ENCODE measurements at places on chromosomes 1 and 21.

GRCh38 chr1:41368366-41368765 lies 7.1 kb downstream of the FOXO6 start:
- no peak for DNase-seq

DNA sequence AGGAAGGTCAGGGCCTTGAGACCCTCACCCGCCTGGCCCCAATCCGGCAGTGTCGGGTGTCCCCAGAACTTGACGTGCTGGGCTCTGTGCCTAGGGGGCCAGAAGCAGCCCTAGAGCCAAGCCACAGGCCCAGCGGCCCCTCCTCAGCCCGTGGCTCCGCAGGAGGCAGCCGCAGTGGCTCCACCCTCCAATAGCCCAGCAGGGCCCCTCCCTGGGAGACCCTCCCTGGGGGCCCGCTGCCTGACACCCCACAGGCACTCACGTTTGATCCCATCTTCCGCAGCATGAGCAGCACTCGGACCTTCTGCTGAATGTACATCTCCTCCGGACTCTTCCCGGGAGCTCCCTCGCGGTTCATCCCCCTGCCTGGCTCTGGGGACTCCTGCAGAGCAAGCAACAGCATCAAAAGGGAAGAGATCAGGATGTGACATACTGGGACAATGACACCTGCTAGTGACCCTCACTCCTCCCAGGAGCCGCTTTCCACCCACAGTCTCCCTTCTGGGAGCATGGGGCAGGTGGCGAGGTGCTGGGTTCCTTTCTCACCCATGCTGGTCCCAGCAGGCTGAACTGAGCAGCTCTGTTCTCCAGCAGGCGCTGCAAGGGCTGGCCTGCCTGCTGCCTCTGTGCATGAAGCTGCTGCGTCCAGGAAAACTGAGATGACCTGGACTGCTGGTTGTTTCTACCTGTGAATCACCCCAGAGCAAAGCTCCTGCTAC lies 38.2 kb downstream of the CTNNBIP1 start:
- DNase-seq: no peak

DNA sequence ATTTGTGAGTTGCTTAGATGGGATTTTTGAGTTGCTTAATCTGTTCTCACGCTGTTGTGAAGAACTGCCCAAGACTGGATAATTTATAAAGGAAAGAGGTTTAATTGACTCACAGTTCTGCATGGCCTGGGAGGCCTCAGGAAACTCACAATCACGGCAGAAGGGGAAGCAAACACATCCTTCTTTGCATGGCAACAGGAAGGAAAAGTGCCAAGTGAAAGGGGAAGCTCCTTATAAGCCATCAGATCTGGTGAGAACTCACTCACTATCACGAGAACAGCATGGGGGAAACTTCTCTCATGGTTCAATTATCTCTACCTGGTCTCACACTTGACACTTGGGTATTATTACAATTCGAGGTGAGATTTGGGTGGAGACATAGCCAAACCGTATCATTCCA lies 10.3 kb downstream of the CLIC6 start:
- DNase-seq: no peak

DNA sequence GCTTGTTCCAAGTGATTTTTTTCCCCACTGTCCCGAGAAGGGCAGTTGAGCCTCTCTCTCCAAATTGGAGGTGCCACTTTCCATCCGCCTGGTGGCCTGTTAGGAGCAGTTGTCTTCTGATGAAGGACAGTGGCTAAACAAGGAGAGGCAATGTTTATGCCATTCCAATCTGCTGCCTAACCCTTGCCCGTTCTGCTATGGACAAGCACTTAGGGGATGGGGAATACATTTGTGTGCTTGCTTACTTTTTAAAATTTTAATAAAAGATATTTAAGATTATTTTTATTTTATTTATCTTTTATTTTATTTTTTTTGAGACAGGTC lies 12.0 kb downstream of the COQ8A start:
- DNase-seq: no peak

DNA sequence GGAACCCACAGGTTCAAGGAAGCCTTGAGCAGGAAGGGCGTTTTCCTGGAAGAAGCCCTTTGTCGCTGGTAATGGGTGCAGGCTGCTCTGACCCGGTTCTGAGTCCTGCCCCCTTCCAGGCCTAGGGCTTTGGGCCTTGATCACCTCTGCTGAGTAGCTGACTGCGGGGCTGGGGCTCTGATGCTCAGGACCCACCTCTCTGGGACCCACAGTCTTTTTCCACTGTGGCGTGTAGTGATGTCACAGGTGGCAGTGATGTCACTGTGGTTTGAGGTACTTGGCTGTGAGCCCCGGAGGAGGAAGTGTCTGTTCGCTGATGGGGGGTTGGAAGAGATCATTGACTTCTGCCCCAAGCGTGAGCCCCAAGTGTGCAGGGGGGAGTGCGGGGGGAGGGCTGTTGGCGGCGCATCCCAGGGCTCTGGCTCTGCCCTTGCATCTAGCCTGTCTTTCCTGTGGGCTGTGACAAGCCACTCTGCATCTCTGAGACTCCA lies 6.9 kb downstream of the TNFRSF1B start:
- peak; percentile 74 for DNase-seq

- DNase-seq: no peak
These were observed 491 bp downstream of the PER3 start for GRCh38 chr1:7784492-7785071.

GRCh38 chr21:27817074-27817473 lies 850.2 kb upstream of the ADAMTS5 start:
- no peak for DNase-seq

DNA sequence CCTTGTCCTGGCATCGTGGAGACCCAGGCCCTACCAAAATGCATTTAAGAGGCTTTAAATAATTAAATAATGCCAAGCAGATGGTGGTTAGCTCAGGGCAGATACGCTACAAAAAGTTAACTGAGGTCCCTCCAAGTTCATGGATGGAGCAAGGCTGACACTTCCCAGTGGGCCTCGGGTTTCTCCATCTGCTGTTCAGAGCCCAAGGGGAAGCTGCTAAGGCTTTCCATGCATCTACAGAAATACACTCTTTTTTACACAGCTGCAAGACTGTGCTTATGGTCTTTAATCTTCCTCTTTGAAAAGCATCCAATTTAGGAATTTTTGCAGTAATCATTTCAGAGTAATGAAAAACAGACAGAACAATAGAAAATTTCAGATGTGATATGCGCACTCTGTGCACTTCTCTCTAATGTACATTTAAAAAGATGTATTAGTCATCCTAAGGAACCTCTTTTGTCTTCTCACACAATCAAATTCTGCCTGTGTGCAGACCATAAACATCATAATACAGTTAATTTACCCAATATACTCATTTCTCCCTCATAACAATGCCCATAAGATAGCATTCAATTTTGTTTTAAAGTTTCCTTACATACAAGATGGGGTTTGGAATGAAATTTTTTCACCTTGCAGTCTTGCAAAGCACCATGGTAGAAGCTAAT lies 173.2 kb upstream of the ATP1B1 start:
- no peak for DNase-seq

GRCh38 chr1:160131803-160132565 lies 16.4 kb downstream of the ATP1A2 start:
- no peak for DNase-seq

DNA sequence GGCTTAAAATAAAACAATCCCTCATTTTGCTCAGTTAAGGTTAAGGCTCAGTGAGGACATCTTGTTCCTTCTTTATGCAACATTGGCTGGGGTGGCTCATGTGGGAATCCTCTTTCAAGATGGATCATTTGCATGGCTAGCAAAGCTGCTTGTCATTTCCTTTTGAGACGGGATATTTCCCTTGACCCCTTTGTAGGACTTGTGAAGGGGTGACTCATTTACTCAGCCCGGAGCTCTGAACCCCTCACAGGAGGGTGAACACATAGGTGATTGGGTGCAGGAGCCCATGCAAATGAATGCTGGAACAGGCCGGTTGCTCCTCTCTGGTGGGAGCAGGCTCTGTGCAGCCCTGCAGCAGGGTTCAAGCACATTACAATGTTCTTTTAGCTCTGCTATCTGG lies 15.8 kb upstream of the C8A start:
- no peak for DNase-seq

DNA sequence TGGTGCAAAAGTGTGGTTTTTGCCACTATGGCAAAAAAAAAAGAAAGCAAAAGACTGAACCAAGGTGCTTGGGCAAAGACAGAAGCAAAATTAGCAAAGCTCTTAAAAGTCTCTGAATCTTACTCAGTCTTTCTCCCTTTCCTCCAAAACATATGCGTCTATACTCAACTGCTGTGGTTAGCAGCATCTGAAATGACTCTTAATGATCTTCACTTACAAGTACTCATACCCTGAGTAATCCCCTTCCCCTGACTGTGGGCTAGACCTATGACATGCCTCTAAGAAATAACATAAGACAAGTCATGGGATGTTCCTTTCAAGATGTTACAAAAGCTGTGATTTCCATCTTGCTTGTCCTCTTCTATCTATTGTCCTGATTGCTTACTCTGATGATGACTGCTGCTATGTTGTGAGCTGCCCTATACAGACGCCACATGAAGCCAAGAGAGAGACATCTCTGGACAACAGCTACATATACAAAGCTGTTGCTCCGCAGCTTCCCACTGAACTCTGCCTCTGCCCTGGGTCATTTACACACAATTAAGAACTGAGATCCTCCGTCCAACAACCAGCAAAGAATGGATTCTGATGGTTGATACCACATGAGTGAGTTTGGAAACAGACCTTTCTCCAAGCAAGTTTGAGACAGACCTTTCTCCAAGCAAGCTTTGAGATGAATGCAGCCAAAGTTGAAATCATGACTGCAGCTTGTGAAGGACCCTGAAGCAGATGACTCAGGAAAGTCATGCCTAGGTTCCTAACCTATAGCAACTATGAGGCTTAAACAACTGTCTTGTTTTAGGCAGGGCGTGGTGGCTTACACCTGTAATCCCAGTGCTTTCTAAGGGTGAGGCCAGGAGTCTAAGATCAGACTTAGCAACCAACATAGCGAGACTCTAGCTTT lies 55.2 kb downstream of the PUM1 start:
- DNase-seq: no peak

GRCh38 chr1:165531021-165531420 lies 12.8 kb upstream of the LRRC52 start:
- no peak for DNase-seq

- DNase-seq: peak; percentile 41
These were observed 771 bp downstream of the EIF4G3 start for GRCh38 chr1:21175670-21176581.

GRCh38 chr1:198669023-198669698 lies 30.3 kb downstream of the PTPRC start:
- no peak for DNase-seq

DNA sequence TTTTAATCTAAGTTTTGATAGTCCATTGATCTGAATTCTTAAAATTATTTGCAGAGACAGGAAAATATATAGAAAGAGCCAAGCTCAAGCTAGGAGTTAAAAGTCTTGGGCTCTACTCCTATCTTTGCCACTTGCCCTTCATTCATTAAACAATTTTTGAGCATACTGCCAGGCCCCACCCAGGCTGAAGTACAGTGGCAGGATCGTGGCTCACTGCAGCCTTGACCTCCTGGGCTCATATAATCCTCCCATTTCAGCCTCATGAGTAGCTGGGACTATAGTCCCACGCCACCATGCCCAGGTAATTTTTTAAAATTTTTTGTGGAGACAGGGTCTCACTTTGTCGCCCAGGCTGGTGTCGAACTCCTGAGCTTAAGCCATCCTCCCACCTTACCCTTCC lies 8.2 kb downstream of the TRMT13 start:
- DNase-seq: no peak

- no peak for DNase-seq
These were observed 13.7 kb downstream of the PPP1R12B start for GRCh38 chr1:202362212-202362611.

DNA sequence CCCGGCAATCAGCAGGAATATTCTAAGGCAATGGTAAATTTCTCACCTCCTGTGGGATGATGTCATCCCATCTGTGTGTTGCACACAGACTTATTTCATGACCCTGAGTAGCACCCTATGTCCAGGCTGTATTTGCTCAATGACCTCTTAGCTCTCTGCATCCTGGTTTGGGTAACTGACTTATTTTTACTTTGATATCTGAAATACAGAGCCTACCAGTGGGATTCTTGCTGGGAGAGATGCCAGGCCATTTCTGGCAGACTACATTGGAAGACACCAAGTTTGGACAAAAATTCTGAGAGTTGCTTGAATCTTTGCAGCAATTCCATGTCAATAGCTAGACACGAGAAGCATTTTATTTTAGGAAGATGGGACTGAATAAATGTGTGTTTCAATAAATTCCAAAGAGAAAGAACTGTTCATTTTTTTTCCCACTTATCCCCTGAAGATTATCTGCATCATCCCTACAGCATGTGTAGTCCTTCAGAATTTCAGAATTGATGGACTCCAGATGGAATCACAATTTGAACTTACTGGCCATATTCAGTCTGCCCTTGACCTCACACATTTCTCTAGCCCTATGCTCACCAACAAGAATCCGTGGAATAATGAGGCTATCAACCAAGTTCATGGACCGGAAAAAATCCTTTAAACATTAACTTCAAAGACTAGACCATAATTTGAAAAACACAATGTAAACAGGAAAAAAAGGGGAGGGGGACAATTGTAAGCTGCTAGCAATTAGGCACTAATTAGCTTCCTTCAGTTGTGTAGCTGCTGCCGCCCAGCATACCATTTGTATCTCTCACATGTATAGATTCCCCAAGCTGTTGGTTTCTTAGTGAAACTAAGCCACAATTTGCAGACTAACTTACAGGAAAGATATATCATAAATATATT lies 226.5 kb downstream of the HMCN1 start:
- DNase-seq: no peak
